Brain (organoid and tissue), 16 donors: ENCODE measurements at places on chromosomes 16 and 17.

DNA sequence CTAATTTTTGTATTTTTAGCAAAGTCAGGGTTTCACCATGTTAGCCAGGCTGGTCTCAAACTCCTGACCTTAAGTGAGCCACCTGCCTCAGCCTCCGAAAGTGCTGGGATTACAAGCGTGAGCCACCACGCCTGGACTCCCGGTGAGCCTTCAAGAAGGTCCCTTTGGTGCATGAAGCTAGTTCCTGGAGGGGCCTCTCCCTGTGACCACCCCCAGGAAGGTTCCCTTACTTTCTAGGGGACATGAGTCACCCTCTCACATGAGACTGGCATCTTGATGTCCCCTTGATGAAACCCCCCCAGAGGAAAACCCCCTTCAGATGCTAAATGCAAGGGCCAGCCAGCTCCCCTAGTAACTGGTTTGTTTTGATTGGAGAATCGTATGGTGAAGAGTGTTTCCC, 12.8 kb downstream of the CARHSP1 start:
- DNase-seq, result no peak

GRCh38 chr17:62627904-62628633, 599 bp downstream of the MRC2 start:
- peak; percentile 68 for DNase-seq

- no peak for DNase-seq
Measured at GRCh38 chr16:85227946-85228862, 115.9 kb upstream of the CIBAR2 start.

GRCh38 chr16:51592001-51592501, 441.0 kb upstream of the SALL1 start:
- no peak for DNase-seq

GRCh38 chr16:59540621-59541020, 806.5 kb upstream of the GOT2 start:
- no peak for DNase-seq

DNA sequence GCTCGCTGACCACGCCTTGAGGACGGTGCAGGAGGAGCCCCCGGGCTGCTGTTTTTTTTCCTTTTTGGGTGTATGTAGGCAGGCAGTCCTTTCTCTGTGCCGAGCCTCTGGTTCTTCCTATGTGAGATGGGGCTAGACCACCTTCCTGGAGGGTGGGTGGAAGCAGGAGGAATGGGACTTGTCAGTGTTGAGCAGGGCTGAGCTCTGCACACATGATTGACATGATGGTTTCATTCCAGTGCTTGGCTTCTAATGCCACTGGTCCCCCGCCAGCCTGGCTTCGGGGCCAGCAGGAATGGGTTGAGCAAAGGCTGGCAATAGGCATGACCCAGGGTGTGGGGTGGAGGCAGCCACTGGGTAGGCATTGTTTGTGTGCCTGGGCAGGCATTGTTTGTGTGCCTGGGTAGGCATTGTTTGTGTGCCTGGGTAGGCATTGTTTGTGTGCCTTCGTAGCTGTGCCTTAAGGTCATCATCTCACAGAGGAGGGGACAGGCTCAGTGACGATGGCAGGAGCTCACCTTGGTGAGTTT, 14.2 kb upstream of the ADCY7 start:
- DNase-seq, result no peak
